ENCODE measurements at places on chromosomes 4 and X.

DNA sequence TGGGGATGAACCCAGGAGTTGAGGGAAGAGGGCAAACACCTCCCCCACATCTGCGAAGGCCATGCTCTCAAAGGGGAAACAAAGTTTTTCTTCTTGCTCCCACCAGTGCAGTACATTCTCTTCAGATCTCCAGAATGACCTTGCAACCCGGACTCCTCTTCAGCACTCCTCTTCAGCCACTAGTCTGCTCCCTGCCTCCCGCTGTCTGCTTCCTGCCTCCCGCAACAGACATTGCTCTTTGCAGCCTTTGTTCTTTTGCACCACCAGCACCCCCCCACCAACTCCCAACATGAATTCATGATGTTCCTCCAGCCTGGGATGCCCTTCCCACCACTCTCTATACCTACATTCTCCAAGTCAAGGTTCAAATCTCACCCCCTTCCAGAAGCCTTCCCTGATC, 32.1 kb downstream of the UTP14A start:
- no peak for DNase-seq

- no peak for DNase-seq
Observed at GRCh38 chrX:56974408-56974807, 20.9 kb downstream of the SPIN3 start.

GRCh38 chr4:97589481-97590196, 553.6 kb downstream of the STPG2 start:
- DNase-seq = no peak

DNA sequence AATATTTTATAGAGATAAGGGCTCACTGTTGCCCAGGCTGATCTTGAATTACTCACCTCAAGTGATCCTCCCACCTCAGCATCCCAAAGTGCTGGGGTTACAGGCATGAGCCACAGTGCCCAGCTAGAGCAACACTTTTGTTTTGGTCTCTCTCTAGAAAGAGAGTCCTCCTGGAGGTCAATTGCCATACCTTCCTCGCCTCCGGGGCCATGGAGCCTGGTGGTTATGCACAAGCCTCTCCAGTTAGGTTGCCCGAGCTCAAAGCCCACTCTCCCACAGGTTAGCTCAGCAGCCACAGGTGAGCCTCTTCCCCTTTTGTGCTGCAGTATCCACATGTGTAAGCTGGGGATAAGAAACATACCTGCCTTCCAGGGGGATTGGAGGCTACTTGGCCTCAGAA, 24.2 kb upstream of the MAN2B2 start:
- no peak for DNase-seq

- DNase-seq = no peak
Observed at GRCh38 chrX:21394792-21395191, 20.6 kb downstream of the CNKSR2 start.

DNA sequence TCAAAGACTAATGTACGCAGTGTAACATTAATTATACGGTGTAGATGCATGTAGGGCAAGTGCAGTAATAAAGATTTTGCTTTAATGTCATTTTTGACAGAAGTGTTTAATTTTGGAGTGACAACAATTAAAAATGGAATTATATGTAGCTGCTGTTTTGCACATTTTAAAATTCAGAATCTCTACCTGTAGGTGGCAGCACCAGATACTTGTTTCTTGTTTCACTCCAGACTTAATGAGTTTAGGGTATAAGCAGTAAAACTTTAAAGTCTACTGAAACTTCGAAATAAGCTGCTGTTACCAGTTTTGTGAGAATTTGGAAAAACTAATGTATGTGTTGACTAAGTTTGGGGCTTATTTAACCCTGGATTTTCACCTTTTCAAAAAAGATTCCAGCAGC, 144.9 kb downstream of the POLA1 start:
- DNase-seq = peak; percentile 49

DNA sequence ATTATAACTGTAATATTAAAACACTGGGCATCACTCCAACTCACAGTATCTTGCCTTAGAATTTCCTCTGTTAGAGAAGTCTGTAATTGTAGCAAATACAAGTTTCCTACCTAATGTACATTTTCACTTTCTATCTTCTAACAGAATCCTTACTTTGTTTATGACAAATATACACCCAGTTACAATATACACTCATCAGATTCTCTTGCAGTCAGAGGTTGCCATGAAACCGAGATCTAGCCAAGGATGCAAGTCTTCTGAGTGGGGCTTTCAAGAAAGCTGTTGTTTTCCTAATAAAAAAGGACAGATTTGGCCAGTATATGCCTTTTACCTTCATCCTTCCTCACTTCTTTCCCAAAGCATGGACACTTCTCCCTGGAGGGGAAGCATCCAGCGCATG, 228.9 kb downstream of the SCFD2 start:
- DNase-seq = no peak

DNA sequence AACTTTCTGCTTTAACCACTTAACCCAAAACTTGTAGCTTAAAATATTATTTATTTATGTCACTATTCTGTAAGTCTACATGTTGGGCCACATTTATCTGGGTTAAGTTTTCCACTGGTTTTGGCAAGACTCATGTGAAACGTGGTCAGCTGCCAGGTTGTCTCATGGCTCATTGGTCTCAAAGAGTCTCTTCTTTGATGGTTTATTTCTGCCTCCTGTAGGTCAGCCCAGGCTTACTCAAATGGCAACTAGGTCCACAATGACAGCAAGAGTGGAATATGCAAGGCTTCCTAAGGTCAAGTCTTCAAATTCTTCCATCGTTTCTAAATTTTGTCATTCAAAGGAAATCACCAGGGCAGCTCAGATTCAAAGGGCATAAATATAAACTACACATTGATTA, 828.7 kb downstream of the PCDH7 start:
- no peak for DNase-seq

GRCh38 chr4:159284113-159284512, 181.2 kb downstream of the RAPGEF2 start:
- DNase-seq = no peak

- no peak for DNase-seq
Observed at GRCh38 chr4:138977524-138977923, 38.1 kb upstream of the NOCT start.

DNA sequence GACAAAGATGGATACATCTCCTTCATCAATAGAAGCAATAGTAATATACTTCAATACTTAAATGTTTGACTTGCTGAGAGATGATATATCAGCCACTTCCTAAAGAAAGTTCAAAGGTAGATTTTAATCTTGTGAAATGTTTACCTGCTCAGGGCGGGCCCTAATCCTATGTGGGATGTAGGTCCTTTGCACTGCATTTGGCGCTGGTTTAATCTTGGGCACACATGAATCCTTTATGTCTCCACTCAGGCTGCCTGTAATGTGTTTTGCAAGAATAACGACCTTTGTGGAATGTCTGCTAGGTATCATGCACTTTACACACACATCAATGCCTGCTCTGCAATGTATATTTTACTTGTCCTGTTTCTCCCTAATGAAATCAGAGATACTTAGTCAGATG, 368.7 kb downstream of the GBA3 start:
- no peak for DNase-seq

GRCh38 chrX:124289443-124289842, 43.0 kb upstream of the TEX13D start:
- DNase-seq = no peak

- no peak for DNase-seq
Observed at GRCh38 chr4:139738846-139739613, 73.4 kb downstream of the MGST2 start.

DNA sequence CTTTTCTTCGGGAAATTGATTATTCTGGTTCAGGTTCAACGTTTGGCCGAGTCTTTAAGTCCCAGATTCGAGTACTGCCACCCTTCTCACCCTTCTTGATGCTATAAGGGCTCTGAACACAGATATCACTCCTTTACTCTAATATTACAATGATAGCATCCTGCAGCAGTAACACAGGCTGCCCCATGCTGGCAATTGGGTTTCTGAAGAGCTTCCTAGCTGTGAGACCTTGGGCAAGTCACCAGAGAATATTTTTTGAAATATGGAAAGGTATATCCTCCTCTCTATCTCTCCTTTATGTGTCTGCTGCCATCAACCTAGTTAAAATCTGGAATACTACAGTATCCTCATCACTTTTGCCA, 297 bp upstream of the MTMR8 start:
- DNase-seq = no peak
